GM04503 (cell line): ENCODE measurements at places on chromosomes 12 and 14.

- no peak for DNase-seq
These were observed 552.8 kb downstream of the VRK1 start for GRCh38 chr14:97349946-97350345.

- DNase-seq, result no peak
These were observed 201.0 kb downstream of the KIF26A start for GRCh38 chr14:104339361-104339760.

DNA sequence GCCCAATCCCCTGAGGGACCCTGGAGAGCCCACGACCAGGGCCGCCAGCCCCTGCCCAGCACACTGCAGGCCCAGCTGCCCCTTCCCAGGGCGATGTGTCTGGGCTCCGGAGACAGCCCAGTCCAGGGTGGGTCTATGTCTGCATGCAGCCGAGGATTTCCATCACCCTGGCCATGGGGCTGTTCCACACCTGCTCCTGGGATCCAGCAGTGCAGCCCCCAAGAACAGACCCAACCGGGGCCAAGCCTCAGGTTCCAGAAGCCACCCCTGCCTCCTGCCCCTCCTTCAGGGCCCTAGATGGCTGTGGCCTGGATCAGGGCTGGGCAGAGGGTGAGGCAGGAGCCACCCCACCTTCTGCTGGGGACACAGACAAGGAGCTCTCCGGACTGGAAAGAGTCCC is 11.5 kb downstream of the C14orf180 start:
- DNase-seq, result no peak

GRCh38 chr14:64625386-64626232 is 75.8 kb downstream of the PPP1R36 start:
- no peak for DNase-seq

DNA sequence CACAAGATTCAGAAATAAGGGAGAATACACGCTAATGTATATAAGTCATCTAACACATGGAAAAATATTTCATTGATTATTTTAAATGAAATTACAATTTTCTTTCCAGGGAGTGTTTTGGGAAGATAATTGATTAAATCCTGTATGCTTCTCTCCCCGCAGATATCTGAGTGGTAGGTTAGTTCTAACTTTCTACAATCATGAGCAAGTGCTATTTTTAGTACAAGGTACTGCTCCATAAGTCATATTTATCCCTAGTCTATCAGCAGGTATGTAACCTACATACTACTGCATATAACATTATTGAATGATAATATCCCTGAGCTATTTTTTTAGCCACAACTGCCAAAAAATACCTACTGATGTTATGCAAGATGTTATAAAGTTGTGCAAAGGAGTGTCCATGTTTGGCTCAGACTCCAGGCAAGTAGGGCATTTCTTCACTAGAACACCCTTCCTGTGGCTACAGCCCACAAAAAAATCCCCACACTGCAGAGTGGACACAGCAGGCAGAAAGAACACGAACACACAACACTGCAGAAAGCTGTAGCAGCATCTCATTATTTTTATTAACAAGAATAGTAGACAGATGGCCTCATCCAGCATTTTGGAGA is 87.0 kb downstream of the SEC23A start:
- no peak for DNase-seq

- DNase-seq, result no peak
These were observed 267.6 kb upstream of the OR4E1 start for GRCh38 chr14:21940887-21941856.
